NCI-H1417 treated with DMSO at 0.1 percent for 48 hours (cell line): ENCODE measurements at places on chromosomes 11 and 22.

- no peak for DNase-seq
These were observed 421.0 kb downstream of the DYNC2H1 start for GRCh38 chr11:103530257-103530656.

DNA sequence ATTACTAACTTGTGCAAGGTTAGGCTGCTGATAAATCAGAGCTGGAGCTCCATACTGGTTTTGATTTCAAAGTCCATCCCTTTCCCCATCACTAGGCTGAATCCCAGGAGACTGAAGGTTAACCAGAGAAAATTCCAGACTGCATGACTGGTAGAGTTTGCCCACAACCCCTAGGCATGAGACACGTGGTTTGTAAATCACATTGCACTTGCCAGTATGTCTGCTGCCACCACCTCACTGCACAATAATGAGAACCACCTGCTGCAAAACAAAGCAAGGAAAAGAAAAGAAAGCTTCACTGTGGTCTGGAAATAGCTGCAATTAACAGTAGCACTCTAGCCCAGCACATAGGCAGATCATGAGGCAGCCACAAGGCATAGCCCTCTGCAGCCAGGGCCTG lies 67.6 kb upstream of the NTM start:
- DNase-seq: no peak

DNA sequence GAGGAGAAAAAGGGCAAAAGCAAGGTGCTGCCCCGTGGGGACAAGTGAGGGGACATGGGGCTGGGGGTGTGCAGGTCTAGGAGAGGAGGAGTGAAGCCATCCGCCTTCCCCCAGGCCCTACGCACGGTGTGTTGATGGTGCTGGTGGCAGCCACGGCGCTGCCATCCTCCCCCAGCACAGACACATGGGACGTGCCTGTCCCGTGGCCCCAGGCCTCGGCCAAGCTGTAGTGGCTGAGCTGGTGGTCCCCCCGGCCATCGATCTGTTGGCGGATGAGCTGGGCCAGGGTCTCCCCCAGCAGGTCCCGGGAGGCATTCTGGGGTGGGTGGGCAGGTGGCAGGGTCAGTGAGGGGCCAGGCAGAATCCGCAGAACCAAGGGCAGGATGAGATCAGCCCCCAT lies 18.9 kb downstream of the GGT5 start:
- DNase-seq: no peak

DNA sequence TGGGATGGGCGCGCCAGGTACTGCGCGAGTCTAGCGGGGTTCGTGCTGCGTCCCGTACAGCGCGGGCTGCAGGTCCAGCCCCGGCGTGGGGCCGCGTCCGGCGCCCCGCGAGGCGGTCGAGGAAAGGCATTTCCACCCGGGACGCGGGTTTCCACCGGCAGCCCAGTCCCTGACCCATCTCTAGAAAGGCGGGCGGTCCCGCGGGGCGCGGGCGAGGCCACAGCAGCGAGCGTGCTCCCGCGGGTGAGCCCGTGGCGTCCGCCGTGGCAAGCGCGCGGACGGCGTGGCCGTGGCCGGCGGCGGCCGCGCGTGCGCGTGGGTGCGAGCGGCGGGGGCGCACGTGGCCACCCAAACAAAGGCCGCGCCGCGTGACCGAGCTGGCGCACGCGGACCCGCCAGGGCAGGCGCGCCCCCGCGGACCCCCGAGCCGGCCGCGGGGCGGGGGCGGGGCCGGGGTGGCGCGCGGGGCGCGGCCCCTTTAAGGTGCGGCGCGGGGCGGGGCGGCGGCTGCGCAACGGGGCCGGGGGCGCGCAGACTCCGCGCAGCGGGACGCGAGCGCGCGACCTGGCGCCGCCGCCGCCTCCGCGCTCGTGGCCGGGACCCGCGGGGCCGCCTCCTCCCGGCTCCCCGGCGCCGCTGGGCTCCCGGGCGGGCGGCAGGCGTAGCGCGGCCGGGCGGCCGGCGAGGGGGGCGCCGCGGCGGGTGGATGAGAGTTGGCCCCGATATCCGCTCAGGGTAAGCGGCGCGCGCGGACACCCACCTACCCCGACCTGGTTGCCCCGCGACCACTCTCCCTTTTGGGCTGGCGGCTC lies 39.3 kb upstream of the CELSR1 start:
- DNase-seq: no peak

DNA sequence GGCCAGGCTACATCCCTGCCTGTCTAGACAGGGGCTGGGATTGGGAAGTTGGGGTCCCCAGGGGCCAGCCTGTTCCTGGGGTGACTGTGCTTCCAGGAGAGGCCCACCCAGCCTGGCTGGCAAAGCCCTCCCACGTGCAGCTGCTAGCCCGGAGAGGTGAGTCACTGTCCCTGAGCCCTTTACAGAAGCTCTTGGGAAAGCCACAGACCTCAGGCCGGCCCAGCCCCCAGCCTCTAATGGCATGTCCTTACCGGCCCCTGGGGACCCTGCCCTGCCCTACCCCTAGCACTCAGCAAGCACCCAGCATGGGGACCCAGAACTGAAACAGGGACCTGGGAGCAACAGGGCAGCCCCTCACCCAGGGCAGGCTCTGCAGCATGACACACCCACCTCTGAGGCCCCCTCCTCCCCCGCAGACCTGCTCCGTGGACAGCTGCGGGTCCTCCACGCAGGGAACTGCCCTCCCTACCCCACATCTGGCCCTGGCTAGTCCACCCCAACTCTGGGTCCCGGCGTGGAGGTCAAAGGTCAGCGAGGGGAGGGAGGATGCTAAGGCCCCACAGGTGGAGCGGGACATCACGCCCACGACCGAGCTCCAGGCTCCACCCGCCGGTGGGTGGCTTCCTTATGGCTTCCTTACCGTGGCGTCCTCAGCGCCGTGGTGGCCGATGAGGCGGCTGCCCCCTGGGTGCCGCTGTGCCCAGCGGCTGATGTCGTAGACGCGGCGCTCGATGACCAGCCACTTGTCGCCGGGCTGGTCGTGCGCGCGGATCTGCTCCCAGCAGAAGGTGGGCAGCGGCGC lies 615 bp downstream of the FADS3 start:
- no peak for DNase-seq

DNA sequence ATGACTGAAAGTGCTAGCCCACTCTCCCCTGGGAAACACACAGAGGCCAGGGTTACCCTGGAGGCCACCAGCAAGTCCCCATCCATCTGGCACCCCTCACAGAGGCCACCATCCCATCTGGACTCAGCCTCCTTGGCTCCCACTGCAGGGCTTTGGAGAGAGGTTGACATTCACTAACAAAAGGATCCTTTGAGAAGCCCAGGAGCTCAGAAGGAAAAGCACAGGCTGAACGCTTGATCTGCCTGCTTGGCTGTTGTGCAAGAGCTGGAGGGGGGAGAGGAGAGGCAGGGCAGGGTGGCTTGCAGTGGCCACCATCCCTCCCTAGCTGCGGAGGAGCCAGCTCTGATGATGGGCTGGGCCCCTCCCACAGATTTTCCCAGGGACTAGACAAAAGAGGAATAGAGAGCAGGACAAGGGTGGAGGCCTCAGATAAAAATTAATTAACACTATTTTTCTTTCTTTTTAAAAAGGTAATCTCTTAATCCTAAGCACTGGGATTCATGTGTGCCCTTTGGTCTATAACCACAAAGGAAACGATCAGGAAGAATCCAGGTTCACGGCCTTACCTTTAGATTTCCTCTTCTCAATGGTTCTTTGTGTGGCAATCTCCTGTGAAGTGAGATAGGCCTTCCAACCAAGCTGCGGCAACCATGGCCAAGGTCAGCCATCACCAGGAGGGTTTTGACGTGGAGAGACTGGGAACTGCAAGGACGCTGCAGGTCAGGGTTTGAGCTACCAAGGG lies 154.7 kb downstream of the BARX2 start:
- no peak for DNase-seq

DNA sequence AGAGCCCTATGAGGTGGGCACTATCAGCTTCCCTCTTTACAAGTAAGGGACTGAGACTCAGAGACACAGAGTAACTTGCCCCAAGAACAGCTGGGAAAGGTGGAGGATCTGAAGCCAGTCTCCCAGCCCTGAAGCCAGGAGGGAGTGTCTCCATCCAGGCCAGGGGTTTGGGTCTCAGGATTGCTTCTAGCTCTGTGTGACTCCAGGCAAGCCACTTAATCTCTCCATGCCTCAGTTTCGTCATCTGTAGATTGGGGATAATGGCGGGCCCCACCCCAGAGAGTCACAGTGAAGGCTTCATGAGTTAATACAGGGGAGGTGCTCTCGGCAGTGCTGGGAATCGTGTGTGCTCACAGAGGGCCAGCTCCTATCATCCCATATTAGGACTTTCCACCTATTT lies 10.5 kb downstream of the MAP4K2 start:
- DNase-seq: no peak
